ENCODE measurements at places on chromosomes 12 and 14.
A peak's percentile ranks its signal among the peaks of the same experiment; 100 is the strongest.

GRCh38 chr14:90704738-90705392 is 111.4 kb downstream of the TTC7B start:
- no peak for DNase-seq

- DNase-seq, result no peak
These were observed 535.2 kb downstream of the BCL11B start for GRCh38 chr14:98736701-98737338.

DNA sequence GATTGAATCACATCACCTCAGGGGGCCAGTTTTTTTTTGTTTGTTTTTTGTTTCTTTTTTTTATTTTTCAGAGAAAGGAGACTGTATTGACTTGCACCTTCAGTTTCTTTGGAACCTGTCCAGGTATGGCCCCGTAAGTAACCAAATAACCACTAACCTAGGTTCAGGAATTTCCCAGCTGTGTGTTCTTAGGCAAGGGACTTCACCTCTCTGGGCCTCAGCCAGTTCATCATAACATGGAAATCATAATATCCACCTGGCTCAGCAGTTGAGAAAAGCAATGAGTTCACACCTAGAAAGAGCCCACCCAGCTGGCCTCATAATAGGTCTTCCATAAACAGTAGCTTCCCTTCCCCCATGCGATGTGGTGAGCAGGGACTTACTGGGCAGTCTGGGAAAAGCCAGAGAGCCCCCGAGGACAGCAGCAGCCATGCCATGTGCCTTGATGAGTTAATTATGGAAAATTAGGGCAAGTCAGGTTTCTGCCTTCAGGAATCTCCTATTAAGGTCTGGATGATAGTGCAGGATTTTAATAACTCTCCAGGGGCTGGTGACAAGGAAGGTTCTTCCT is 27.4 kb upstream of the WSCD2 start:
- no peak for DNase-seq

DNA sequence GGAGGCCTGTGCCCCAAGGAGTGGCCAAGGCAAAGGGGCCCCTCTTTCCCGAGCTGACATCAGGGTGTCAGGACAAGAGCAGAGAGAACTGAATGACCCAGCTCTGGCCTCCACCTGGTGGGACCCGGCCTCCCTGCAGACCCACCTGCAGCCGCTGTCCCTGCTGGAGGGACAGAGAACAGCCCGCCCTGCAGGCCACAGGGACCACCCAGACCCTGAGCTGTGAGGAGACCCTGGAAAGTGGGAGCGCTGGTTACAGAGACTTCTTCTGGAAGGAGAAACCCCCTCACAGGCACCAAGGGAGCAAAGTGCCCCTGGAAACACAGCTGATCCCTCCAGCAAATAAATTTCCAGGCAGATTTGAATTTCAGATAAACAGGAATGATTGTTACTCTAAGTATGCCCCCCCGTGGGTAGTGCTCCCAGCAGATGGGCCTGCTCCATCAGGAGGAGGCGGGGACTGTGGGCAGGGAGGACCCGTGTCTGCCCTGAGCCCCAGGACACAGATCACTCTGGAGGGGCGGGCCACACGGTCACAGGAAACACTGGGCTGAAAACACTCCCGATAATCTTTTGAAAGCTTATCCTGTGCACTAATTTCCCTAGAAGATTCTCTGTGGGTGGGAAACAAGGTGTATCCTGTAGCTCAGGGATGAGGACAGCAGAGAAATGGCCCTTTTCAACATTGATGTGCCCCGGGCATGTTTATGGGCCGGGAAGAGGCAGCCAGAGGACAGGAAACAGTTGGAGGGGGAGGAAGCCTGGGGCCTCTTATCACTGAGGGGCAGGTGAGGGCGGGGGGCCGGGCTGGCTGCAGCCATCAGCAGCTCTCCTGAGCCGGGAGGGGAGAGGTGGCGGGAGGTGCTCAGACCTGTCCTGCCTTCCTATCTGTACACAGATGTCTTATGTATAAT is 276.0 kb downstream of the ADGRD1 start:
- DNase-seq, result no peak

DNA sequence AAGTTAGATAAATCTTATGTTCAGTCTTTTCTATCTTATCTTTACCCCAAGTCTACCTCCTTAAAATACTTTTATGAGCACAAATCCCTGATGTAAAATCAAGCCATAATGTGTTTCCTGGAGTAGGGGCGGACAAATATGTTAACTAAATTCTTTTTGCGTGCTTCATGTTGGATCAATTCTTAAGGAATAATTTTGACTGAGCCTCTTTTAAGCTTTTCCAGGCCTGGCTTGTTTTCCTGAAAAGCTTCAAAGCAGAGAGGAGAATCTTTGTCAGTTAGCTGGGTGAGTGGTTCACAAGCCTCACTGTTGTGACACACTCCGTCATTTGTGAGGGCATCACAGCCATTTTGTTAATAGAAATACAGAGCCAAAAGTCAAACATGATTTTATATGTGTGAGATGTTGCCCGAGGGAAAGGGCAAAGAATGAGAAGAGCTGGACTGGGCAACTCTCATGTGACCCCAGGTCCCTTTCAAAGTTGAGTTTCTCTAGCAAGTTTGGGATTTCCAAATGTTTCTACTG is 468.9 kb downstream of the RGS6 start:
- DNase-seq, result no peak

DNA sequence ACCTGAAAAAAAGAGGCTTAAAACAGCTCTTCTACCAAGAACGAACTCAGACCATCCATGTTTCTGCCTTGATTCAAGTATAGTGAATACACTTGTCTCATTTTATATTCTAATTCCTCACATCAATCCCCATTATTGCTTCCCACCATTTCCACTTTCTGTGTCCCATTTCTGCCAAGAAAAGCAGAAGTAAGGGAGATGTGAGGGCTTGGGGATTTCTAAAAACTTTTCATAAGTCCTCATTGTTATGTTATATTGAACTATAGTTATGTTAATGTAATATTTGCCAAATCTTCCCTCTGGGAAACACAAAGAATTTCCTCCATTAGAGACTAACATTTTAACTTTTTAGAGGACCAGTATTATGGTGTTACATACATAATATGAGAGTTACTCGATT is 48.2 kb upstream of the PSMA6 start:
- no peak for DNase-seq

DNA sequence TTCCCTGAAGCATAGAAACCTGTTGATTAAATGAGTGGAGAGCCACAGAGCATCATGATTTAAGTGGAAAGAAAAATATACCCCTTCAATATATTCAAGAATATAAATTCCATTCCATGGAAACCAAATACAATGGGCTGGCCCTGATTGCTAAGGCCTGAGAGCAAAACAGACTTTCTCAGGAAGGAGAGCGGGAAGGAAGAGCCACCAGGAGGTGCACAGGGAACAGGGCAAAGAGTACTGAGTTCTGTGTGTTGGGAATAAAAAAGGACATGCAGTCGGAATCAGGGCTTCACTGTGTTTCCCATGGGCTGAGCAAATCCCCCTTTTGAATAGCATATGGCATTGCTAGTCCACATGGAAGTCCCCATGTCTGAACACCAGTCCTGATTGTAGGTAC is 69.7 kb upstream of the PLEKHG3 start:
- no peak for DNase-seq

DNA sequence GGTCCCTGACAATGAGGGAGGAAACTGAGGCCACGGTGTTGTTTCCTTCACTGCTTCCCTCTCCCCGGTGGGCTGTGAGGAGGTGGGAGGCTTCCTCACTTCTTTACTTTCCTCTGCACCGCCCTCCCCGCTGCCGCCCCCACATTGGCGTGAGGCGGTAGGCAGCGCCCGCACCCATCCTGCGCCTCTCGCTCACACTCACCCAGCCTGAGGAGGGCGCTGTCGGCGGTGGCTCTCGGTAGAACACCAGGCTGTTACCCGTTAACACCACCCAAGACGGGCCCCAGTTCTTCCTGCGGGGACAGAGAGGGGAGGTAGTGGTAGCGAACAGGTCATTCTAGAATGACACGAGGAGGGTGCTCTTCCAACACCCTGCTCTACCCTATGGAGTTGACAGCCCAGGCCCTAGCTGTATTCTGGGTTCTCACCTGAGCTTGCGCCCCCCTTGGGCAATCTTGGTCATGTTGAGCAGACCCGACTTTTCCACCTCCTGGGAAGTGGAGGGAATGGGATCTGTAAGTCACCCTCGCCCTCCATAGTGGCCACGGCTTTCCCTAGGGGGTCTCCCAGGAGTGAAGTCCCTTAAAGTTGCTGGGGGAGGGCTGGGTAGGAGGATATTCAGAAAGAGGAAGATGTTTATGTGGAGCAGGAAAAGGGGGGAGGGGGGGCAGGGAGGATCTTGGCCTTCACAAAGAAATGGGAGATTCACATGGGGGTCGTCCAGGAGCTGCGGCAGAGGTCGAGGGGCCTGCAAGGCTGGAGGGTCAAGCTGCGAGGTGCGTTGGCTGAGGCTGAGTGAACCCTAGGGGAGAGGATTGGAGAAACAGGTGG is 3.3 kb downstream of the ARHGAP9 start:
- DNase-seq, result no peak

DNA sequence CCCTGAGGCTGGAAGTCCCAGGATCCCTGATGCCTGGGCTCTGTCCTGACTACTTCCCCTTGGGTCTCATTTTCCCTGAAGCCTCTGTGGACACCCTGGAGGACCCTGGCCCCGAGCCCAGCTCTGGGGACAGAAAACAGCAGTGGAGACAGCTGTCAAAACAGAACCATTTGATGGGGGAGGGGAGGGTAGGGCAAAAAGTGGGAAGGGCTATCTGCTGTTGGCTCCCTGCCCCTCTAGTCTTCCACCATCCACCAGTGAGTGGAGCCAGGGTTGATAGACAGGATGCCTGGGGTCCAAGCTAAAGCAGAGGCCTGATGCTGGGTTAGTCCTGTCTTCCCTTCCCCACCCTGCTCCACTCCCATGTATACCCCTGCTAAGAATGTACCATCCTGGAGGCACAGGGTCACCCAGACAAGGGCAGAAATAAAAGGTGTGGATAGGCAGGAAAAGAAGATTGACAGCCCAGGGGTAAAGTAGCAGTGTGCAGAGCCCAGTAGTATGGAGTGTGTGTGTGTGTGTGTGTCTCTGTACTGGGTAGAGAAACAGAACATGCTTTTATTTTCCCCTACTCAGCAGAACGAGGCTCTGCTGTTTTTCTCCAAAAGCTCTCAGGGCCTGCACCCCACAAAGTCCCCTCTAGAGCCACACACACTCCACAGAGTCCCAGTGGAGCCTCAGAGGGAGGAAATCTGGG is 9.8 kb downstream of the ZNF385A start:
- DNase-seq, result no peak

- peak; percentile 21 for DNase-seq
These were observed 200.3 kb upstream of the CAND1 start for GRCh38 chr12:67068761-67069450.

DNA sequence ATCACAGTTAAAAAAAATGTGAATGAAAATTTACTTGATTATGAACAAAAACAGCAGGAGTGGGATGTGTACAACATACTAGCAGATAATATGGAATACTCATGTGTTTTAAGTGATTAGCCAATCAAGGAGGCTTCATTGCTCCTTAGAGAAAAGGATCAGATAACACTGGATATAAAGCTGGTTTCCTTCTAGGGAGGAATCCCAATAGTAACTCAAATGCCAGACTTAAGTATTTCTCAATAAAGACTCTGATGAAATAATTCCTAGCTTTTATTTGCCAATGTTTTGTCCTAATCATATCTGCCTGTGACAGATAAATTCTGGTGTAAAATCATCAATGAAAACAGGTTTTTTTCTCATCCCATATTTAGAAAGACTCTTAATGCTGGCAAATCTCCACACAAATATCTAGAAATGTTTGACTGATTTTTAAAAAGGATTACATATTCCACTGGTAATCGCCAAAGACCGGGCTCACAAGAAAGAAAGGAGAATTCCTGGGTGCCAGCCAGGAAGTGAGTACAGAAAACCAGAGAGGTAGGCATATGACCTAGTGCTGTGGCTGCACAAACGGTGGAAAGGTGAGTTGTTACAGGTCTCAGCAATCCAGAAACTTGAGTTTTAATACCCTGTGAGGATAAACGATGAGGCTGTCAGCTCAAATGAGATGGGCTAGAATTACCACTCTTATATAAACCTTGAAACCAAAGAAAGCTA is 108.6 kb upstream of the TTC7B start:
- no peak for DNase-seq

DNA sequence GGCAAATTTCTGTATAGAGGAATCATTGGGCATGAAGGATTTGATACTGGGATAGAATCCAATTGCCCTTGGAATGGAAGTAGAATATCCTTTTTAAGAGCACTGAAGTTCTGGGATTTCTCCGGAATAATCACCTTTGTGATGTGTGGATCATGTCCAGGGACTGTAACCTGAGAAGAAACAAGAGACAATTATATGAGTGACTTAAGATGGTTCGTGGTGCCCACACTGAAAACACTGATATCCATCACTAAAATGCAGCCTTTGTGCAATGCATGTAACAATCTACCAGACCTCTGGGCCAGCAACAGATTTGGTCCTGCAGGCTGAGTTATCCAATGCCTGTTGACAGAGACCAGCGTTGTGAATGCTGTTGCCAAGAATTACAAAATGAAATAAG is 48.5 kb downstream of the MDM2 start:
- DNase-seq, result no peak

- DNase-seq, result no peak
These were observed 57.2 kb upstream of the LRTM2 start for GRCh38 chr12:1763153-1763552.

DNA sequence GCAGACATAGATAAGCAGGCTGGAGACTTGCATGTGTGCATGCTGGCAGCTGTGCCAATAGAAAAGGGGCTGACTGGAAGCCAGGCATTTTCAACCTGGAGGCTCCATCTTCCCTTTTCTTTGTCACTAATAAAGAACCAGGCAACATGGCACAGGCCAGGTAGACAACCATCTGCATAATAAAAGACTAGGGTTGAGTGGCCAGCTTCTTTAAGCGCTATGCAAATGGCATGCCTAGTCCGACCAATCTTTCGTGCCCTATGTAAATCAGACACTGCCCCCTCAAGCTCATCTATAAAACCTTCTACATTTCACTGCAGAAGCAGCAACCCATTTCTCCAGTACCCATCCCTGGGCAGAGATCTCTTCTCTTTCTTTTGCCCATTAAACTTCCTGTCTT is 4.6 kb upstream of the KLRC1 start:
- DNase-seq, result no peak

- no peak for DNase-seq
These were observed 11.0 kb downstream of the SOX5 start for GRCh38 chr12:23938422-23938821.

DNA sequence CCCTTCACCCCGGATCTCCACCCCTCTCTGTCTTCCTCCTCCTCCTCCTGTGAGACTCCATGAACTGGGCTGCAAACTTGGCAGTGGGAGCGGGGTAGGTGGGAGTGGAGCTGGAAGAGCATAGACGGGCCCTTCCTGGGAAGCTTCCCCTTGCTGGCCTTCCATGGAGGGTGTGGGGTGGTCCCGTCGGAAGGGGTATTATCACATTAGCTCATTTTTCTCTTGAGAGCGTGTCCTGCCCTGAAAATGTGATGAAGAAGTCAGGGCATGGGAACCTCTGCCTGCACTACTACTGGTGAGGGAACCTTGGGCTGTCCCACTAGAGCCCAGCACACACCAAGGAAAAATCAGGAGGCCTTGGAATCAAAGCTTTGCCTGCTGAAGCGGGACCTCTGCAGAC is 66.5 kb downstream of the CACNA1C start:
- no peak for DNase-seq

- DNase-seq, result no peak
These were observed at the start of gene GALNT16 for GRCh38 chr14:69259527-69260189. TSS of gene GALNT16 (plus strand) at chr14:69260158. CDS start at chr14:69260291, 133 bp downstream.
